ENCODE measurements at places on chromosomes 6 and 20.

GRCh38 chr6:7886132-7886531, 24.5 kb downstream of the TXNDC5 start:
- no peak overlapping the region for H3K4me3 ChIP-seq
- DNase-seq, result no peak
- H3K4me1 ChIP-seq, result no peaks in the 10 kb centered on the region
- H3K27me3 ChIP-seq, result peaks cover 2% of the 10 kb centered on the region
- no peak overlapping the region for H3K27ac ChIP-seq
- peaks cover 55% of the 10 kb centered on the region for H3K36me3 ChIP-seq

GRCh38 chr6:2875359-2876191, 27.5 kb downstream of the SERPINB9 start:
- H3K27ac ChIP-seq, result peak overlapping the region; percentile 24
- peak overlapping the region; percentile 89 for H3K4me3 ChIP-seq
- peak; percentile 44 for DNase-seq
- peaks cover 63% of the 10 kb centered on the region for H3K4me1 ChIP-seq

- no peaks in the 10 kb centered on the region for H3K36me3 ChIP-seq
- H3K27me3 ChIP-seq, result no peaks in the 10 kb centered on the region
- H3K4me1 ChIP-seq, result no peaks in the 10 kb centered on the region
- DNase-seq, result no peak
- no peak overlapping the region for H3K4me3 ChIP-seq
Measured at GRCh38 chr6:76073281-76073680, 819 bp upstream of the IMPG1 start.

DNA sequence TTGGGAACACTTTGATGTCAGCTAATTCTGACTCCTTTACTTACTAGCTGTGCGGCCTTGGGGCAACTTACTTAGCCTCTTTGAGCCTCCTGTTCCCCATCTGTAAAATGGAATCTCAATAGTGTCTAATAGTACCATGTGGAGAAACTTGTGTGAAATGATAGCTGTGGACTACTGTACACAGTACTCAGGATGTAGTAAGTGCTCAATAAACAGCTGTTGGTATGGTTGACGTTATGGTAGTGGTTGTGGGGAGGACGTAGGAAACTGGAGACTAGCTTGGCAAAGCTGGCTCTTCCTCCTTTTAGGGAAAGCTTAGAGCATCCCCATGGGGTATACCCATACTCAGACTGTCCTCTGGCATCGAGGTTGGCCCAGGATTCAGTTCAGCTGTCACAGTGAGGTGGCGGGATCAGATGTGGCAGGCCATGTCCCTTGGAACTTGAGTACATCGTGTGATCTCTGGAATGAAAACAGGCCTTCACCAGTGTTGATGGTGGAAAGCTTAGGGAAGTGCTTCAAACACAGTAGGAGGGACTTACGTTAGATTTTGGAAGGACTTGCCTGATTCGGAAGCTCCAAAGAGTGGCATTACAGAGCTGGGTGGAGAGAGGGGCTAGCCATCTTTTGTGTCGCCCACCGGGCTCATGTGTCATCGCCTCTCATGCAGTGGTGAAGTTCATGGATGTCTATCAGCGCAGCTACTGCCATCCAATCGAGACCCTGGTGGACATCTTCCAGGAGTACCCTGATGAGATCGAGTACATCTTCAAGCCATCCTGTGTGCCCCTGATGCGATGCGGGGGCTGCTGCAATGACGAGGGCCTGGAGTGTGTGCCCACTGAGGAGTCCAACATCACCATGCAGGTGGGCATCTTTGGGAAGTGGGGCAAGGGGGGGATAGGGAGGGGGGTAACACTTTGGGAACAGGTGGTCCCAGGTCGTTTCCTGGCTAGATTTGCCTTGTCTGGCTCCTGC, 7.1 kb downstream of the VEGFA start:
- H3K4me1 ChIP-seq, result peaks cover 17% of the 10 kb centered on the region
- no peak overlapping the region for H3K27ac ChIP-seq
- peaks cover 8% of the 10 kb centered on the region for H3K36me3 ChIP-seq
- H3K4me3 ChIP-seq, result no peak overlapping the region
- no peak for DNase-seq
- peaks cover 8% of the 10 kb centered on the region for H3K27me3 ChIP-seq

DNA sequence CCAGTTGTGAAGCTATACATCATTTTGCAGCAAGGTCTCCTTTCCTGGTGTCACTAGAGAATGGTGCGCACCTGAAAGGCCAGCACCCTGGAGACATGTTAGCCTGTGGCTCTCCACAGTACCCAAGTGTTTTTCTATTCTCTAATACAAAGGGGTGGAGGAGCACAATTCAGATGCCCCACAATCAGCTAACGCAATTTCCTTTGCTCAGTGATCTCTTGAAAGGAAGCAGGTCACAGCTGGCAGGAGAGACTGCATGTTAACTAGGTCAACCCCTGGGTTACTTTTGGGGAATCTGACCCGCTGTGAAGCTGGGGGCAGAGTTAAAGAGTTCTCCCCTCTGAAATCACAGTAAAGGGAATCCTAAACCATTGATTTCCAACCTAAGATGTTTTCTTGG, 92.5 kb downstream of the B3GAT2 start:
- no peak overlapping the region for H3K4me3 ChIP-seq
- no peak for DNase-seq
- peaks cover 5% of the 10 kb centered on the region for H3K36me3 ChIP-seq
- H3K27me3 ChIP-seq, result no peaks in the 10 kb centered on the region
- peaks cover 9% of the 10 kb centered on the region for H3K4me1 ChIP-seq
- peak overlapping the region; percentile 36 for H3K27ac ChIP-seq

DNA sequence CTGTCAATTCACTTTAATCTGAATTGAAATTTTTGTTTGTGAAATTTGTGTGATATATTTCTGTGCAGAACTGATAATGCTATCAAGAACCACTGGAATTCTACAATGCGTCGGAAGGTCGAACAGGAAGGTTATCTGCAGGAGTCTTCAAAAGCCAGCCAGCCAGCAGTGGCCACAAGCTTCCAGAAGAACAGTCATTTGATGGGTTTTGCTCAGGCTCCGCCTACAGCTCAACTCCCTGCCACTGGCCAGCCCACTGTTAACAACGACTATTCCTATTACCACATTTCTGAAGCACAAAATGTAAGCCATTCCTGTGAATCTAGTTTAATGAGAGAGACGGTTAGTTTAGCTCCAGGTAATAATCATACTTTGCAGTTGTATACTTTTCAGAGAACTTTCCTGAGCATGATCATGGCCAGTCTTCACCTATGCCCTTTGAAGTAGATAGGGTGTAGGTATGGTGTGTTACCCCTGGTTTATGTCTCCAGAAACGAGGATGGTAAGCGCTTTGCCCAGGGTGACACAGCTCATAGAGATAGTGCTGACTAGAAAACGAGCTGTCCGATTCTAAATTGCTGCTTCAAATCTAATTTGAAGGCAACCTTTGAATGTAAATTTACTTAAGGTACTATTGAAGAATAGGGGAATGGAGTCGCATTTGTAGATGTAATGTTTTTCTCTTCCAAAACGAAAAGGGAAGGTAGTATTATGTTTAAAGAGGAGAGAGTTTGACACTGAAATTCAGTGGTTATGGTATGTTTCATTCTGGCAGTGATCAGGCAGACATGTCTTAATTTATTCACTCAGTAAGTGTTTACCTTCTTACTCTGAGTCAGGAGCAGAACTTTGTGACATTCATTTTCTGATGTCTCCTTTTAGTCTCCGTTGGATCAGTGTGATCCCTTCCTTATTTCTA, 11.4 kb downstream of the MYB start:
- peaks cover 37% of the 10 kb centered on the region for H3K36me3 ChIP-seq
- peaks cover 13% of the 10 kb centered on the region for H3K4me1 ChIP-seq
- no peak overlapping the region for H3K27ac ChIP-seq
- DNase-seq, result no peak

All from endothelial cell (in vitro differentiated cells).